ENCODE measurements at places on chromosomes 11 and 22.

DNA sequence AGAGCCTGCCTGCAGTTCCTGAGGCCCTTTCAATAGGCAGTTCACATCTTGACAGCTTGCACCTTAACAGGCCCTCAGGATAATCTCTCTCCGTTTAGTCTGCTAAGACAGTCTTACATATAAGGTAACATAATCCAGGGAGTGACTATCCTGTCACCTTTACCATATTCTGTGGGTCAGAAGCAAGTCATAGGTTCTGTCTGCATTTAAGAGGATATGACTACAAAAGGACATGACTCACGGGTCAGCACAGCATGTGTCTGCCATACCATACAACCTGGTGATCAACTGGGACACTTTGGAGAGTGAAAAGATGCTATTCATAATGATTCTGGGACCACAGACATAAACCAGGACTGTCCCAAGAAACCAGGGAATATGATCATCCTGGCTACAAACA, 611.1 kb downstream of the SOX6 start:
- no peaks in the 10 kb centered on the region for H3K4me1 ChIP-seq
- no peak for DNase-seq
- no peaks in the 10 kb centered on the region for H3K36me3 ChIP-seq
- H3K4me3 ChIP-seq = no peak overlapping the region
- no peaks in the 10 kb centered on the region for H3K27me3 ChIP-seq
- H3K27ac ChIP-seq = no peak overlapping the region

GRCh38 chr11:12474871-12475270, 97.5 kb downstream of the PARVA start:
- H3K36me3 ChIP-seq = no peaks in the 10 kb centered on the region
- peaks cover 2% of the 10 kb centered on the region for H3K27me3 ChIP-seq
- H3K27ac ChIP-seq = no peak overlapping the region
- DNase-seq = no peak
- H3K4me3 ChIP-seq = no peak overlapping the region

DNA sequence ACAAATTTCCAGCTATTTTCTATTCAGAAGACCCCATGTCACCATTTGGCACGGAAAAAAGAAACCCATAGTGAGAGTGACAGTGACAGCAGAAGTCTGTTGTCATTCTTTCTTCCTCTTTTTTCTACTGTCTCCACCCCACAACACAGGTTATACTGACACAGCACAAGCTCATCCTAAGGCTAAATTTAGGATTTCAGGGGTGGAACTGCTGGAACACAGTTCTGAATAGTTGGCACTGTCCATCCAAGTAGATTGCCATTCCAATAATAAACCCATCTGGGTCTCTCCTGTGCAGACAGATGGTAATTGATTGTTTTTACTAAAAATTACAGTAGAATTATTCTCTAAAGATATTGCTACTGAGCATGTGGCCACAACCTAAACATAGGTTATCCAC, 95.2 kb upstream of the C11orf87 start:
- DNase-seq = no peak
- H3K27me3 ChIP-seq = peaks cover 2% of the 10 kb centered on the region
- no peaks in the 10 kb centered on the region for H3K36me3 ChIP-seq
- H3K4me3 ChIP-seq = no peak overlapping the region
- no peaks in the 10 kb centered on the region for H3K4me1 ChIP-seq
- no peak overlapping the region for H3K27ac ChIP-seq

GRCh38 chr11:68549789-68550484, 89.4 kb downstream of the PPP6R3 start:
- peaks cover 67% of the 10 kb centered on the region for H3K36me3 ChIP-seq
- no peak for DNase-seq
- no peaks in the 10 kb centered on the region for H3K27me3 ChIP-seq
- H3K4me1 ChIP-seq = peaks cover 44% of the 10 kb centered on the region
- H3K27ac ChIP-seq = peak overlapping the region; percentile 54

- peaks cover 2% of the 10 kb centered on the region for H3K36me3 ChIP-seq
- DNase-seq = no peak
- no peak overlapping the region for H3K4me3 ChIP-seq
- H3K4me1 ChIP-seq = peaks cover 12% of the 10 kb centered on the region
These were observed 65.8 kb downstream of the CSTPP1 start for GRCh38 chr11:47002390-47002789.

DNA sequence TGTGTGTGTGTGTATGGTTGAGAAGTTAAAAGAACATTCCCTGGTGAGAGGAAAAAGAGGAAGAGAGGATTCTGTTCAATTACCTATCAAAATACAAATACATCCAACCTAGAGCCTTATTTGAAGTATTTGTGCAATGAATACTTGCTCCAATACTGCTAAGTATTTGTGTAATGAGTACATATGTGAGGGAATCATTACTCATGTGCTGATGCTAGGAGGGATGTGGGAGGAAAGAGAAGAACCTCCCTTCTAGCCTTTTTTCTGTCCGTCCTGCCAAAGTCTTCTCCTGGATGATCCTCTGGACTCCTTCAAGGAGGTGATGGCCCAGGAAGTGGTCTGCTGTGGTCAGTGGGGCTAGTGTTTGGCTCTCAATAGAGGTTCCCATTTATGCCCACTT, 36.0 kb upstream of the ACCSL start:
- H3K36me3 ChIP-seq = no peaks in the 10 kb centered on the region
- no peak overlapping the region for H3K27ac ChIP-seq
- DNase-seq = no peak

Measured in activated CD4-positive, alpha-beta T cell treated with anti-CD3 and anti-CD28 coated beads, Interleukin-2, amount 10 ng/mL, durations not matched to agents 7 days and 5 days (primary cell).